ENCODE measurements at places on chromosomes 5 and 9. TPM values are rescaled to one million over a fixed set of nuclear protein-coding genes. Genes with fewer than 3 reads are reported as not detected.

CYLC2 gene
- not detected for polyA plus RNA-seq

PCDHGC3 gene
- polyA plus RNA-seq, result 113 TPM

ACTBL2 gene
- polyA plus RNA-seq, result not detected

ACER2 gene
- 10.9 TPM for polyA plus RNA-seq

GABRA1 gene
- polyA plus RNA-seq, result not detected

- no peak for DNase-seq
Measured at GRCh38 chr5:112996830-112997374, 20.3 kb downstream of the DCP2 start.

- no peak for DNase-seq
Measured at GRCh38 chr5:17860660-17861315, 226.5 kb downstream of the TAF11L14 start.

DNA sequence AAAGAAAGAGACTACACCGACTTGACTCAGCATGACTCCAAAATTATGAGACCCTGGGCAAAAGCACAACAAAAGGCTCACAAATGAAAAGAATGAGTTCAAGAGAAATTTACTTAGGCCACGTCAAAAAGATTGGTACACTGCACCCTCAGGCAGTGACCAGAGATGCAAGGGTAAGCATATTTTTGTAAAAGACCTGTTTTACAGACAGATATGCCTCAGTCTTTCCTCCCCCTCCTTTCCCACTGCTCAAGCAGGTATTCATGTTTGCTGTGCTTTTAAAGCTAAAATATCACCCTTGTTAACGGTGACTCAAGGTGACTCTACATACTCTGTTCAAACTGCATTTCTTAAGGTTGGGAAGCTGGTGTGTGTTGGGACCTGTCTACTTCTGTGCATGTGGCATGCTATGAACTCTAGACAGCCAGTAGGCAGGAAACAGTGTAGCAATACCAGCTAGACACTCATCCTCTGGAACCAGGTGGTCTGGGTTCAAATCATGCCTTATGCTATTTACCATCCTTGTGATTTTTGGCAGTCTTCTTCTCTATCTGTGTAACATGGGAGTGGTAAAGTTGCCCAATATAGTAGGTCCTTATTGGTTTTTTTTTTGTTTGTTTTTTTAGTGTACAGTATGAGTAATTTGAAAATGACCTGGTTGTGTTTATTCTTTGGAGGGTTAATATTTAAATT is 98.7 kb downstream of the TLE4 start:
- no peak for DNase-seq

DNA sequence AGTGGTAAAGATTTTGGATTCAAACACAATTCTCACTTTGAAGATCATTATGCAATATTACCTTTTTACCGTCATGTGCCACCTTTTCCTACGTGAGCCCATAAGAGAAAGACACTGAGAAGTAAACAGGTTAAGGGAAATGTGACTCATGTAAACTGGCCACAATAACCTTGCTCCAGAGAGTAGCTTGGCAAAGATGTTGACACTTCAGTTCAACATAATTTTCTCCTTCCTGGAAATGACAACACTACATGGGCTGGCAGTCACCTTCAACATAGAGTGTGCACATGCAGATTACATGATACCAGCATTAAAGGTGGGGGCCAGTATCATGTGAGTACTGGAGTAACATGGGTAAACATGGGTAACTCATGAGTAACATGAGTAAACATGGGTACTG is 141.9 kb downstream of the CDK5RAP2 start:
- DNase-seq, result no peak

GRCh38 chr9:84694248-84694647 is 24.7 kb downstream of the NTRK2 start:
- no peak for DNase-seq

- no peak for DNase-seq
Measured at GRCh38 chr5:6733411-6734242, 20.4 kb downstream of the TENT4A start.

- DNase-seq, result no peak
Measured at GRCh38 chr5:65047948-65048690, 279.4 kb downstream of the CWC27 start.

GRCh38 chr5:93588352-93589151 is 5.5 kb downstream of the NR2F1 start:
- no peak for DNase-seq

- no peak for DNase-seq
Measured at GRCh38 chr9:107049046-107049802, 186.3 kb downstream of the ZNF462 start.

- DNase-seq, result no peak
Measured at GRCh38 chr5:67542479-67542878, 345.9 kb upstream of the CD180 start.

DNA sequence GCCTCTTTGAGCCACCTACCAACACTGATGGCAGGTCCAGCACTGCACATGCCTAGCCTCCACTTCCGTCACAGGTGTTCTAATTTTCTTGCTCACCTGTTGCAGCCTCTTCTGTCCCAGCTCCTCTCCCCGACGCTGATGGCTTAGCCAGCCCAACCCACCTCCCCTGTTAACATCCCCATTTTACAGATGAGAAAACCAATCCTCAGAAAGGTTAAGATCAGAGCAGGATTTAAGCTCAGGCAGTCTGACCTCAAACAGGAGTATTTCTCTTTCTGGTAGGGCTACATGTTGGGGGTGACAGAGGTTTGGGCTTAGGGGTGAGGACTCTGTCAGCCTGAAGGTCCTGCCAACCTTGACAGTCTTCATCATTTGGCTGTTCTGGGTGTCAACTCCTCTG is 74.5 kb upstream of the PITX1 start:
- DNase-seq, result no peak

- DNase-seq, result no peak
Measured at GRCh38 chr5:87413343-87413645, 564 bp upstream of the CCNH start.

- DNase-seq, result no peak
Measured at GRCh38 chr5:143402553-143403333, 743 bp downstream of the NR3C1 start.

All from right renal cortex interstitium (tissue), 3 donors.